Activated CD4-positive, alpha-beta memory T cell treated with anti-CD3 and anti-CD28 coated beads, Interleukin-2, amount 10 ng/mL, durations not matched to agents 7 days and 5 days (primary cell): ENCODE measurements at places on chromosomes 7 and 10.
A peak's percentile ranks its signal among the peaks of the same experiment; 100 is the strongest.

DNA sequence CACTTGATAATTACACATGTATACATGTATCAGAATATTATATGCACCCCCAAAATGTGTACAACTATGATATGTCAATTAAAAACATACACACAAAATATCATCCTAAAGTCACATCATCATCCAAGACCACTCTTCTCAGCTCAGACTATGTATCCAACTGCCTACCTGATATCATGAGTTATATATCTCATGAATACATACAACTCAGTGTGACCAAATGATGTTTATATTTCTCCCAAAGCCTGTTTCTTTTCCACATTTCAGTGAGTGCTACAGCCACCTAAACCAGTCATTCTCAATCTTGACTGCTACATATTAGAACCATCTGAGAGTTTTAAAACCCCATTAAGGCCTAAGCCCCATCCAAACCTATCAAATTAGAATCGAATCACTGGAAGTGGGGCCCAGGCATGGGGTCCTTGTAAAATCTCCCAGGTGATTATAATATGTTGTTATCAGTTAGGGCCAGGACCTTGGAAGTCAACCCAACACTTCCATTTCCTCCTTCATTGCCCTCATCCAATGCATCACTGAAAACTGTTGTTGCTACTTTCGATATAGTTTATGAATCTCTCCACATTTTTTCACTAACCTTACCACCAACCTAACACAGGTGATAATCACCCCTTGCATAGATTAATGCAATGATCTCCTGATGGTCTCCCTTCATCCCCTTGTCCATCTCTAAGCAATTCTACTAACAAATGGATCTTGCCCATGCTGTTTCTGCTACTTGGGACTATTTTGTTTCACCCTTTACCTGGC, 53.8 kb upstream of the ITGB8 start:
- no peak for DNase-seq
- H3K4me1 ChIP-seq, result no peaks in the 10 kb centered on the region
- H3K27ac ChIP-seq, result no peak overlapping the region
- no peaks in the 10 kb centered on the region for H3K27me3 ChIP-seq
- no peaks in the 10 kb centered on the region for H3K36me3 ChIP-seq
- no peak overlapping the region for H3K4me3 ChIP-seq

DNA sequence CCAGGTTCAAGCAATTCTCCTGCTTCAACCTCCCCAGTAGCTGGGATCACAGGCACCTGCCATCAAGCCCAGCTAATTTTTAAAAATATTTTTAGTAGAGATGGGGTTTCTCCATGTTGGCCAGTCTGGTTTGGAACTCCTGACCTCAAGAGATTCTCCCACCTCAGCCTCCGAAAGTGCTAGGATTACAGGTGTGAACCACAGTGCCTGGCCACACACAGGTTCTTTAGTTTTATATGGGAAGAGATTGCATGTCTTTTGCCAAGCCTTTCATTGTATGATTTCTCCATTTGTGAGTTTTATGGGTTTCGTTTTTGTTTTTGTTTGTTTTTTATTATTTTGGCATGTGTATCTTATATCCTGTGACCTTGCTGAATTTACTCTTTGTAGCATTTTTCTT, 40.9 kb downstream of the C1GALT1 start:
- no peak for DNase-seq
- H3K36me3 ChIP-seq, result peaks cover 42% of the 10 kb centered on the region
- H3K27ac ChIP-seq, result no peak overlapping the region
- no peaks in the 10 kb centered on the region for H3K27me3 ChIP-seq
- H3K4me3 ChIP-seq, result no peak overlapping the region

GRCh38 chr7:69732203-69732602, 133.9 kb downstream of the AUTS2 start:
- no peaks in the 10 kb centered on the region for H3K4me1 ChIP-seq
- DNase-seq, result no peak
- H3K4me3 ChIP-seq, result no peak overlapping the region
- no peaks in the 10 kb centered on the region for H3K36me3 ChIP-seq
- H3K27me3 ChIP-seq, result peaks cover 2% of the 10 kb centered on the region
- no peak overlapping the region for H3K27ac ChIP-seq

GRCh38 chr7:150734254-150734653, 3.0 kb upstream of the GIMAP5 start:
- peaks cover 34% of the 10 kb centered on the region for H3K36me3 ChIP-seq
- H3K27me3 ChIP-seq, result no peaks in the 10 kb centered on the region
- H3K4me3 ChIP-seq, result no peak overlapping the region
- DNase-seq, result no peak

DNA sequence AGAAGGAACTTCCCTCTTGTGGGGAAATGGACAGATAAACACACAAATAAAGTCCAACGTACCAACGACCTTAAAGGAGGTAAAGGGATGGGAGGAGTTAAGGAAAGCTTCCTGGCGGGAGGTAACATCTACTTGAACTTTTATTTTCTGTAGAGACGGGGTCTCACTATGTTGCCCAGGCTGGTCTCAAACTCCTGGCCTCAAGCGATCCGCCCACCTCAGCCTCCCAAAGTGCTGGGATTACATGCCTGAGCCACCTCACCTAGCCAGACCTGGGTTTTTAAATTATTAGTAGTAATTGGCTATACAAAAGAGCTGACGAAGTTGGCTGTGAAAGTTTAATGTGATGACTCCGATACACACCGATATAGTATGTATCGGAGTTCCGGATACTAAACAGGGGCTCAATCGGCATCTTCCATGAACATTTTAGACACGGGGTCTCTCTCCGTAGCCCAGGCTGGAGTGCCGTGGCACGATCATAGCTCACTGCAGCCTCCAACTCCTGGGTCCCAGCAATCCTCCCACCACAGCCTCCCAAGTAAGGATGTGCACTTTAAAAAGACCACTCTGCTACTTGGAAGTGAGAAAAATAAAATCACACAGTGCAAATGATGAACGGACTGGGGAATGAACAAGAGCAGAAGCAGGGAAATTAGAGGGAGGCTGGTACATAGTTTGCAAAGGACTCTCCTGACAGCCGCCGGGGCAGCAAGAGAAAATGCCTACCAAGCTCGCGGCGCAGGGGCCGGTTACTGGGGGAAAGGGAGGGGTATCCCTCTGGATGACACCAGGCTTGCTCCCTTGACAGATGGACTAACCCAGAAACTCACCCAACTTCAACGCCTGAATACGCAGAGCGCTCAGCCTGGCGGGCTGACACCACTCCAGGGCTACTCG, 1.0 kb downstream of the BCL7B start:
- peak overlapping the region; percentile 90 for H3K4me3 ChIP-seq
- peaks cover 44% of the 10 kb centered on the region for H3K4me1 ChIP-seq
- H3K36me3 ChIP-seq, result peaks cover 30% of the 10 kb centered on the region
- peak overlapping the region; percentile 85 for H3K27ac ChIP-seq
- DNase-seq, result no peak
- H3K27me3 ChIP-seq, result no peaks in the 10 kb centered on the region

DNA sequence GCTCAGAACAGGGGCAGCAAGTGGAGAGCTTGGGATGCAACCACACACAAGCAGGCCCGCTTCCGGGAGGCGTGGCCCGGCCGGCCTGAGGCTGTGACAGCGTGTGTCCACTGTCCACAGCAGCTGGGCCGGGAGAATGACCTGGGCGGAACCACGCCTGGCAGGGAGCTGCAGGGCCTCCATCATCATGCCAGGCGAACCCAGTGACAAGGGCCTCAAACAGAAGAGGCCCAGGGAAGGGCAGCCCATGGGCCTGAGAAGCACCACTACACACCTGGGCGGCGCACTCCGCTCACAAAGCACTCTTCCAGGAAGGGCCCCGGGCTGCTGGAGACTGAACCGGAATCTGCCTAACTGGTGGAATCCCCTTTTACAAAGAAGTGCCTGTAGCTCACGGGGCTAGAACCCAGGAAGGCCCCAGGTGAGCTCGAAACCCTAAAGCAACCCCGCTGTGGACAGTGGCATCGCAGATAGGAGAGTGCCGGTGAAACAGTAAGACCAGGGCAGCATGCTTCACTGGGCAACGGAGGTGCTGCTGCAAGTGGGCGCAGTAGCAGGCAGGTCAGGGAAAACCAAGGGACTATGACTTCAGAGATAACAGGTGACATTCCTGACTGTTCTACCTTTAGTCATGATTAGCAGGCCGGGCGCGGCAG, 66.0 kb downstream of the MAD1L1 start:
- H3K27me3 ChIP-seq, result no peaks in the 10 kb centered on the region
- no peak overlapping the region for H3K4me3 ChIP-seq
- H3K4me1 ChIP-seq, result no peaks in the 10 kb centered on the region
- H3K36me3 ChIP-seq, result peaks cover 5% of the 10 kb centered on the region

- H3K4me1 ChIP-seq, result peaks cover 5% of the 10 kb centered on the region
- H3K4me3 ChIP-seq, result no peak overlapping the region
- no peak for DNase-seq
- H3K36me3 ChIP-seq, result no peaks in the 10 kb centered on the region
Observed at GRCh38 chr10:22821501-22821900, 106.4 kb upstream of the ARMC3 start.

- H3K4me3 ChIP-seq, result no peak overlapping the region
- H3K27ac ChIP-seq, result no peak overlapping the region
- no peak for DNase-seq
- no peaks in the 10 kb centered on the region for H3K27me3 ChIP-seq
- H3K4me1 ChIP-seq, result no peaks in the 10 kb centered on the region
- no peaks in the 10 kb centered on the region for H3K36me3 ChIP-seq
Observed at GRCh38 chr7:117800841-117801240, 72.4 kb downstream of the CTTNBP2 start.

DNA sequence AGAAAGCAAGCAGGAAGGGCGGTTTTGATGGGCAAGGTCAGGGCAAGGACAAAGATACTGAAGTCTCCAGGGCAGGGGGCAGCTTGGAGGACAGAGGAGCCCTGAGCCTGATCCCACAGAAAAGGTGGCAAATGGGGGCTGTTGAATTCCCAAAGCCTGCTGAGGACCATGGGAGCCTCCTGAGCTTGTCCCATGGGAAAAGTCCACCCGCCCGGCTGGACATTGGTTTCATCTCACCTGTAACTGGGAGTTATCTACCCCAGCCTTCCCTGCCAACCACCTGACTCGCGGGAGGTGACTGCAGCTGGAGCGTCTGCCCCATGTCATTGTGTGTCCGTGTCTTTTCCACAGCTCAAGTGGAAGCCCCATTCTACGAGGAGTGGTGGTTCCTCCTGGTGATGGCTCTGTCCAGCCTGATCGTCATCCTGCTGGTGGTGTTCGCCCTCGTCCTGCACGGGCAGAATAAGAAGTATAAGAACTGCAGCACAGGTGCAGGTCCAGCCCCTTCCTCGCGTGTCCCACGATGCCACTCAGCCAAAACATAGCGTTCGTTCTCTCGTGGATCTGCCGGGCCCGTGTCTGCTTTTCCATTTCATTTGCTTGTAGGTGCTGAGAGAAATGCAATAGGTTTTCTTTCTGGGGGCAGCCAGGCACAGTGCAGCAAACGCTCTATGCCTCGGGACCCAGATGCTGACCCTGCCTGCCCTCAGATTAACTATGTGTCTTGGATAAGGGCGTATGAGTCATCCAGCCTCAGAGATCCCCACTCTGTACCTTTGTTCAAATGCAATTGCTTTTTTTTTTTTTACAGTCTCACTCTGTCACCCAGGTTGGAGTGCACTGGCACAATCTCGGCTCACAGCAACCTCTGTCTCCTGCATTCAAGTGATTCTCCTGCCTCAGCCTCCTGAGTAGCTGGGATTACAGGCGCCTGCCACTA, 444.5 kb upstream of the FOXK1 start:
- no peaks in the 10 kb centered on the region for H3K4me1 ChIP-seq
- H3K36me3 ChIP-seq, result no peaks in the 10 kb centered on the region
- no peak for DNase-seq
- no peak overlapping the region for H3K27ac ChIP-seq
- no peaks in the 10 kb centered on the region for H3K27me3 ChIP-seq

DNA sequence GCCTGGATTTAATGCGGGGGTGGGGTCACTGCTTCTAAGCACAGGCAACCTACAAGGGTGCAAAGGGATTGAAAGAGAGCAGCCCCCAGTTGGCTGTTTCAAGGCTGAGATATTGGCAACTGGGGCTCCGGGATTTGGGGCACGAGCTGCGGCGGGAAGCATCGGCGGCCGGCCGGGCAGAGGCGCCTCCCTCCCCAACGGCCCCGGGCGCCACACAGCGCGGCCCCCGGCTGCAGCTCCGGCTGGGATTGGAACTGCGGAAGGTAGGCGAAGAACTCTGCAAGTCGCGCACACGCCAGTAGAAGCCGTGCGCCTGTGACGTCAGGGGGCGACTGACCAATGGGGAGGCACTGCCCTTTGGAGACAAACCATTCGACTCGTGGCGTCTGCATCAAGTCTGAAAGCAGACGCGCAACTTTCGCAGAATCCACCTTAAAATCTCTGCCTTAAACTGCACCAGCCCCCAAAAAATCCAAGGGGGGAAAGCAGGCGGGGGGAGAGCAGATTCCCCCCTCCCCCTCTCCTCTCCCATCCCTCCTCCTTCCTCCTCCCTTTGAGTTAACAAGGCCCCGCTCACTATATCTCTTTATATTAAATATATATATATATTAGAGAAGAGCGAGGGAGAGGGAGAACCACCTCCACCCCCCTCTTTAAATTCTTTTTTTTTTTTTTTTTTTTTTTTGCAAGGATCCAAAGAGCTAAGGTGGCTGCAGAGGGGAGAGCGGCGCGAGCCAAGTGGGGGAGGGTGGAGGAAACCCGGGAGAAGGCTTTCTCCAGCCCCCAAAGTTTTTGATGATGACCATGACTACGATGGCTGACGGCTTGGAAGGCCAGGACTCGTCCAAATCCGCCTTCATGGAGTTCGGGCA, at the start of gene DLX6:
Gene DLX6 (plus strand): TSS at position 371 of the 872 bp plus-strand sequence. CDS start 425 bp downstream, at position 796.
- peaks cover 4% of the 10 kb centered on the region for H3K36me3 ChIP-seq
- peaks cover 9% of the 10 kb centered on the region for H3K4me1 ChIP-seq
- peak within 1 kb of the TSS; percentile 56 for H3K4me3 ChIP-seq
- H3K27ac ChIP-seq, result no peak within 1 kb of the TSS
- H3K27me3 ChIP-seq, result peaks cover 82% of the 10 kb centered on the region

DNA sequence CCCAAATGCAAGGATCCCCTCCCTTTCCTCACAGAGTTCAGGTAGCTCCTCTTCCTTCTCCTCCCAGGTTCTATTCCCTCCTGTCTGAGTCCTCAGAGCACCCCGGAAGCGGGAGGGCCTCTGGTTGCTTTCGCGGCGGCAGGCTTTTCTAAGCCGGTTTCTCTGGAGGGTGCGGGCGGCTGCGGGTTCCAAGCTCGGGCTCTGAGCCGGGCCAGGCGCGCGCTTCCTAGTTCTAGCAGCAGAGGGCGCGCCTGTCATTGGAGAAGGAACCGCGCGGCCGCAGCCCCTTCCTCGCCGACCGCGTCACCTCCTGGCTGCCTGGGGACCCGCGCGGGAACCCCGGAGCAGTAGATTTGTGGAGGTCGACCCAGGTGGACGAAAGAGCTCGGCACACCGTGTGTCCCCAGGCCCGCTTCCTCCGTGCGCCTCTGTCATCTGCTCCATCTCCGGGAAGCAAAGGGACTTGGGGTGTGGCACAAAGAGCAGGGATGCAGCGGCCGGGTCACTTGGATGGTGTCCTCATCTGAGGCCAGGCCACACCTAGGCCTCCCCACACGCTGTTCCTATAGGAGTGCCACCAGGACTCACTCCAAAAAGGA, 389.0 kb upstream of the PODXL start:
- no peak overlapping the region for H3K4me3 ChIP-seq
- H3K36me3 ChIP-seq, result no peaks in the 10 kb centered on the region
- peak; percentile 40 for DNase-seq
- H3K27ac ChIP-seq, result no peak overlapping the region
- H3K4me1 ChIP-seq, result no peaks in the 10 kb centered on the region
